ENCODE measurements at places on chromosomes 3 and 15. TPM values are rescaled to one million over a fixed set of nuclear protein-coding genes. Genes with fewer than 3 reads are reported as not detected.

TMEM44 gene
- total RNA-seq, result 7.9 TPM

CORO2B gene
- total RNA-seq, result 4.5 TPM

XCR1 gene
- not detected for total RNA-seq

GRM7 gene
- not detected for total RNA-seq

ANKRD34C gene
- total RNA-seq, result 0.39 TPM

CNTN3 gene
- total RNA-seq, result 2.5 TPM

SH3GL3 gene
- total RNA-seq, result 0.17 TPM

SPSB4 gene
- 5.8 TPM for total RNA-seq

CYP1A1 gene
- 0.13 TPM for total RNA-seq

ALPK3 gene
- 258 TPM for total RNA-seq

DNA sequence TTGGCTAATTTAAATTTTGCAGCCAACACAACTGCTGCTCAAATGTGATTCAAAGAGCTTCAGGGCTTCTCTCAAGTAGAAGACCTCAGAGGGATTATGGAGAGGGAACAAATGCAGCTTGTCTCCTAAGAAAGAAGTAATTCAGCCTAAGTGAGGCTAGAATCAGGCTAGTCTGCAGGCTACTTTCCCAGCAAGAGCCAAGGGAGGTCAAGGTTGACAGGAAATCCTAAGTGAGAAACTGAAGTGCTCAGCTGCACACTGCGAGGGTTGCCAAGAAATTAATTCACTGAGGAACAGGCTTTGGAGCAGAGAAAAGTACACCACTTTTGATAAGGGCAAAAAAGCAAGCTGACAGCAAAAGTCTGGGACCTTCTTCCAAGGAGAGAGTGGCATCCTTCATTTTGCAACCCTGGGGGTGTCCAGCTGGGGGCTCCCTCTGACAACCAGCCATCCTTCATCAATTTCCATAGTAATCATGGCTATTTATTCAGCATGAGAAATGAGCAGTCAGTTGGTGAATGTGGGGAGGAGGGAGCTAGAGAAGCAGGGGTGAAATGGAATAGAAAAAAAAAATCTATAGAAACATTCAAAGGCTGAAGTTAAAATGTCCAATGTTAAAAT is 646.4 kb upstream of the ADAMTS9 start:
- no peak for DNase-seq

DNA sequence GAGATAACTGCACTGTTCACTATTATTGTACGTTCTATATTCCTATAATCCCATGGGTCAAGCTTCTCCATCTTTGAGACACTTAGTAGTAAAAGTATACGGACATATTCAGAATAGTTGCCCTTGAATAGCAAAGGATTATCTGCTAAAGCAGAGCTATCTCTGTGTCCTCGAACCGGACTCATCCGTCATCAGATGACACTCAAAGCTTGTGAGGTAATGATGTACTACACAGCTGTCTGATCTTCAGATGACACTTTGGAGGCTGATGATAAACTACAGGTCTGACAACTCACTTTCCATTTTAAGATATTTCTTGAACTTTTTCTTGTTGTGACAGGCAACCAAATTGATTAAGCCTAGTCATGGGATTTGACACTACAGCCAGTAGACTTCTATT is 240.2 kb downstream of the SCAPER start:
- no peak for DNase-seq

- no peak for DNase-seq
These were observed 32.6 kb upstream of the GYG1 start for GRCh38 chr3:148958696-148959095.

DNA sequence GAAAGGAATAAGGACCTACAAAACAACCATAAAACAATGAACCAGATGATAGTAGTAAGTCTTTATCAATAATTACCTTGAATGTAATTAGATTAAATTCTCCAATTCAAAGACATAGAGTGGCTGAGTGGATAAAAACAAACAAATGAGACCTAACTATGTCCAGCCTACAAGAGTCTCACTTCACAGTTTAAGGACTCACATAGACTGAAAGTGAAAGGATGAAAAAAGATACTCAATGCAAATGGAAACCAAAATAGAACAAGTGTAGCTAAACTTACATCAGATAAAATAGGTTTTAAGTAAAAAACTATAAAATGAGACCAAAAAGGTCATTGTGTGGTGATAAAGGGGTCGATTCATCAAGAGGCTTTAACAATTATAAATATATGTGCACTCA is 21.9 kb upstream of the NR1I2 start:
- DNase-seq, result no peak

DNA sequence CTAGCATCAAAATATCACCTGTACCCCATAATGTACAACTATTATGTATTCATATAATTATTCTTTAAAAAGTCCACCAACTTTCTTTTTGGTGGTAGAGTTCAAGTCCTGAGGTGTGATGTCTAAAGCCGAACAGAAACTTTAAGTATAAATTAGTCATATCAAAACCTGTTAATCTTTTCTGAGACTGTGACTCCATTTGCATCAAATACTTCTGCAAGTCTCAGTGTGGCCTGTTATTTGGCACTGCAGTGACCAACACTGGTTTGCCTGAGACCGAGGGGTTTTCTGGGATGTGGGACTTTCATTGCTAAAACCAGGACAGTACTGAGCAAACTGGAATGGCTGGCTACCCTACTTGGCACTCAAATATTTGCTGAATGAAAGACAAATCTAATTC is 7.3 kb downstream of the NGLY1 start:
- DNase-seq, result no peak

GRCh38 chr3:66211779-66212178 is 9.0 kb upstream of the SLC25A26 start:
- DNase-seq, result no peak

DNA sequence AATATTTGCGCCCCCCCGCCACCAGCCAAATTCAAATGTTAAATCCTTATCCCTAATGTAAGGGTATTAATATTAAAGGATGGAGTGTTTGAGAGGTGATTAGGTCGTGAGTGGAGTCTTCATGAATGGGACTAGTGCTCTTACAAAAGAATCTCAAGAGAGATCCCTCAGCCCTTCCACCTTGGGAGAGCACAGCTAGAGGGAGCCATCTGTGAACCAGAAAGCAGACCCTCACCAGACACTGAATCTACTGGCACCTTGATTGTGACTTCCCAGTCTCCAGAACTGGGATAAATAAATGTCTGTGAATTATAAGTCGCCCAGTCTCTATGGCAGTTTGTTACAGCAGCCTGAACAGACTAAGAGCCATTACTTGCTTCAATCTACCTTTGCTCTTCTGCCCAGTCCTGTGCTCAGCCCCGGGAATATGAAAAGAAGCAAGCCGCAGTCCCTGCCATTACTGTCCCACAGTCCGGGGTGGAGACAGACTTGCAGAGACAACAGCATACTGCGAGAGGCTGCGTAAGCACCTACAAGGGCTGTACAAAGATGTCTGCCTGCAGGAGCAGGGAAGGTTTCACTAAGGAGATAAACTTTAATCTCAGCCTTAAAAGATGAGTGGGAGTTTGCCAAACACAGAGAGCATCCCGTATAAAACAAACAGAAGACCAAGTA is 110.7 kb upstream of the TMCO5A start:
- no peak for DNase-seq

DNA sequence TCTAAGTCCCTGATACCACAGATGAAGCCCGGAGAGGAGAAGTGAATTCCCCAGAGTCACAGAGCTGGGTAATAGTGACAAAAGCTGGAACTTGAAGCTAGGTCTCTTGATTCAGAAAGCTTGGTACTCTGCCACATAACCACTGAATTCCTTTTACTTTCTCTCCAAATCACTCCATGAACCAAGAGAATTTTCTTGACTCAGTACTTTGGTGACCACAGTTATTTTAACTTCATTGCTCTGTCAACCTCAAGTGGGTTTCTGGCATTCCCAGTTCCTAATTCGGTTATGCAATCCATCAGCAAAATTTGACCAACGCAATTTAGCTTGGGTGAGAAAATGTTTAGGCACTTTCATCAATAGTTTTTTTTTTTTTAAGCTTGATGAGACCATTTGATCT is 61.0 kb upstream of the PPARG start:
- DNase-seq, result no peak

DNA sequence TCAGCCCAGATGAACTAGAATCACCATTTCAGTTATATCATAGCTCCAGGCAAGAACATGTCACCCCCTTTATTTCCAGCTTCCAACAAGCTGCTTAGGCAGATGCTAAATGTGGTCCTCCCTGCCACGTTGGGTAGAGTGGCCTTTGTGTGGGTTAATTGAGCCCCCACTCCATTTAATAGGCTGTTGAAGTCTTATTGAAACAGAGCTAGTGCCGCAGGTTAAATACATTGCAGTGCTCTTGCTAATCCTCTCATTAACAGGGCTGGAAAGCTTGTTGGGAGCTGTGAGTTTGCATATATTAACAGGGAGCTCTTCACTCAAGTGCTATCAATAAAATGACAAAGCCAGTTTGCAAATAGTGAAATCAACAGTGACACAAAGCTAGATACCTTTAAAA is 248.4 kb upstream of the CMC1 start:
- DNase-seq, result no peak

- no peak for DNase-seq
These were observed 678.6 kb downstream of the MECOM start for GRCh38 chr3:168984872-168985271.

- no peak for DNase-seq
These were observed 167.8 kb downstream of the CHST2 start for GRCh38 chr3:143287403-143287802.

- DNase-seq, result no peak
These were observed 8.1 kb downstream of the ARIH1 start for GRCh38 chr15:72482275-72482674.

DNA sequence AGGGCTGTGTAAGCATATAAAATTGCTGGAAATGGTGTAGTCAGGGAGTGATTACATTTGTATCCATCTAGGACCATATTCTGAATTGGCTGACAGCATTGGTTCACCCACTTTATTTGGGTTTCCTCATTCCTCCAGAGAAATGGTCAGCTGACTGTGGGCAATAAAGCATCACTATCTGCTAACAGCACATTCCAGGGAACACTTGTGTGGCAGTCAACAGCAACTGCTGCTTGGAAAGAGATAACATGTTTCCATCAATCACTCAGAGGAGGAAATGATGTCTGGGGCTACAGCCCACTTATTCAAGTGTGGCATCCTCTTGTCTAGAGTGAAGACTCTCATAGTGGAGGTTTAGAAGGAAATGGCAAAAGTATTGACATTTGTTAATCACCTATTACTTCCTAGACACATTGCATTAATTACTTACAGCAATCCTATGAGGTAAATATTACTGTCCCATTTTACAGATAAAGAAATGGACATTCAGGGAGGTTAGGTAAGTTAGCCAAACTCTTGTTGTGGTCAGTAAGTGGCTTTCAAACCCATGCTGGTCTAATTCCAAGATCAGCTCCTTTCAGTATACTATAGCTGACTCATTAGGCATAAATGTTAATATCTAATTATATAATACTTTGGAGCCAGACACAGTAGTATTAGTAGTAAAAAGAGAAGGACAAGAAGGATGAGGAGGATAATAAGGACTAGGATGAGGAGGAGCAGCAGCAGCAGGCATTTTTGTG is 247.8 kb downstream of the ALCAM start:
- DNase-seq, result no peak

- no peak for DNase-seq
These were observed 27.9 kb upstream of the TBC1D21 start for GRCh38 chr15:73845507-73845906.

DNA sequence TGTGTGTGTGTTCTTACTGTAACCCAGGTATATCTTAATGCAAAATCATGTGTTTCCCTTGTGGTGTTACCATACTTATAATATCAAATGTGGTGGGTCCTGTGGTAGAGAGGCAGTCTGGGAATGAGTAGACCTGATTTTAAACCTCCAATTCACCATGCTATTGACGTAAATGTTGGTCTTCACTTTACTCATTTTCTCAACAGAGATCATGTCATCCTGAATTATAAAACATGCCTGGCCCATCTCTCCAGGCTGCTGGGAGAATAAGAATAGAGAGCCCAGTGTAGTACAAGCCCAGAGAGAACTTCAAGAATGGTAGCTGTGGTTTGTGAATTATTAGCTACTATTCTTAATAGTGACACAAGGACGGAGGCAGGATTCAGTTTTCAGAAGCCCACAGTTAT is 88.1 kb downstream of the MBNL1 start:
- DNase-seq, result no peak

DNA sequence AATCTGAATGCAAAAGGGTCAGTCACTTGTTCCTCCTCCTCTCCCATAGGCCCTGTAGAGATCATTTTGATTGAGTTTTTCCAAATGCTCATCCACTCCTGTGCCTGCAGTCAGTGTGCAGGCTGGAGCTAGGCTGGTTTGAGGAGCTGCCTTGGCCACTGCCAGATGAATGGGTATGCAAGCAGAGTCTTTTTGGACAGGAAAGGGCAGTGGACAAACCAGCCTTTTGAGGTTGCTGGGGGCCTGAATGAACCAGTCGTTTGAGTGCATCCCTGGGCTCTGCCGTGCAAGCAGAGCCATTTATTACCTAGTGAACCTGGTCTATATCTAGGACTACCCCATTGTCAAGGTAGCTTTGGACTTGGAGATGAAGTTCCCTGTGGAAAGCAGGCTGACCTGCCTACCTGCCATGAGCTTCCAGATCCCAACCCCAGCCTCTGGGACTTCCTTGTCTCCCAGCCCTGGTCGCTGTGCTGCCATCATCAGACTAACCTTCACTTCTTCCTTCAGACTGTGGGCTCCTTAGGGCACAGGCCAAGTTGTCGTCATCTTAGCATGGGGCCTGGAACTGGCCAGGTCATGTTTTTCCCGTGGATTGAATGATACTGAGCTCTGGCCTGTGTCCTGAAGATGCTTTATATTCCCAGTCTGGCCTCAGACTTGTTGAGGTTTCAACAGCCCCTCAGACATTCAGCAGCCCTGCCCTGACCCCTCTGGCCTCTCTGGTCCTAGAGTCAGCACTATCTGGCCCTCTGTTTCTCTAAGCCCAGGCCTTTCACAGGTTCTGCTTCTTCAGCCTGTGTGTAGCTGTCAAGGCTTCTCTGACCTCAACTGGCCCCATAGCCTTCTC is 55.5 kb upstream of the PRR23C start:
- no peak for DNase-seq

GRCh38 chr15:52208306-52208946 is 17.2 kb upstream of the GNB5 start:
- DNase-seq, result peak; percentile 28

DNA sequence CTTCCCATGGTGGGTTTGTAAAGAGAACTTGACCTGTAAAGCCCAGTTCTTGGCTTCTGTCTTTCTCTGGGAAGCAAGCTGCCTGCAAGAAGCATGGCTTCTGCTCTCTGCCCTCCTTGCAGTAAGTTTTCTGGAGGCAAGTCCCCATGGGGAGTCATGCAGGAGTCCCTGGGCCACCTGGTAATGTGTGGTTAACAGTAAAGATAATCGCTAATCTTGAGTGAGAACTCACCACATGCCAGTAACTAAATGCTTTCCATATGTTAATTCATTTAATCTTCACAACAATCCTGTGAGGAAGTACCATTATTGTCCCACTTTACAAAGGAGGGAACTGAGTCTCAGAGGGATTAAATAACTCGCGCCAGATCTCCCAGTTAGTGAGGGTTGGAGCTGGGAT is 4.2 kb downstream of the CAPN3 start:
- DNase-seq, result no peak

GRCh38 chr15:45581919-45582318 is 5.3 kb upstream of the BLOC1S6 start:
- no peak for DNase-seq

GRCh38 chr15:85764649-85765277 is 30.0 kb downstream of the KLHL25 start:
- DNase-seq, result peak; percentile 61
